ENCODE measurements at places on chromosomes 7 and 10.

GRCh38 chr7:1362301-1362700 lies 97.0 kb downstream of the MICALL2 start:
- DNase-seq, result no peak

- no peak for DNase-seq
These were observed 528.9 kb downstream of the CNTNAP2 start for GRCh38 chr7:146645383-146645976.

DNA sequence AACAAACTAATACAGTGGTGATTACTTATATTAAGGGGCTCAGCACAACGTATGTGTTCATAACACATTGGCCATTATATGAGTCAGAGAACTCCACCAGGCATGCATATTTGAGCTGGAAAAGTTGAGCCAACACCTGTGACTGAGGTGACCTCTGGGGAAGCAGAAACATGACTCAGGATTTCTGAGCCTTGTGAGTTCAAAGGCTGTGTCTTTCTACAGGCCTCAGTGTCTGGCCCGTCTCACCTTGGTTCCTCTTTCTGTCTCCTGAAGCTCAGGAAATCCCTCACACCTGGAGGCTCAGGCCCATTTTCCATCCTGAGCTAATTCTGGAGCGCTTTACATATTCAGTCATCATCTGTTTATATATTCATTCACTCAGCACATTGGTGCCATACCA lies 230.9 kb upstream of the AGK start:
- DNase-seq, result no peak

DNA sequence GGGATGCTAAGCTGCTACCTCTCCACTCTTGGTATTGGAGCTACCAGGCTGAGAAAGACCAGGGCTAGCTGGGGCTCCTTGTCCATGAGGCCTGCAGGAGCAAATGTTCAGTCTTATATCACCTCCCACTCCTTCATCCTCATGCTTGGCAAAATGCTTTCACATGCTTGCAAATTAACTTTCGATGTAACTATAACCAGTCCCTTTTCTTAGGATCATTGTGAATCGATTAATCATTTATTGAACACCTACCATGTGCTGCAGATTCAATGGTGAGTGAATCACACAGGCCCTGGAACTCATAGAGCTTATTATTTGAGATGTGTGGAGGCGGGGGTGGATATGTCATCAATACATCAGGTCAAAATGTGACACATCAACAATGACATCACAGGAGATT lies 138.6 kb downstream of the EMX2 start:
- DNase-seq, result no peak

GRCh38 chr7:89232-90019 lies 102.9 kb upstream of the FAM20C start:
- DNase-seq, result no peak

DNA sequence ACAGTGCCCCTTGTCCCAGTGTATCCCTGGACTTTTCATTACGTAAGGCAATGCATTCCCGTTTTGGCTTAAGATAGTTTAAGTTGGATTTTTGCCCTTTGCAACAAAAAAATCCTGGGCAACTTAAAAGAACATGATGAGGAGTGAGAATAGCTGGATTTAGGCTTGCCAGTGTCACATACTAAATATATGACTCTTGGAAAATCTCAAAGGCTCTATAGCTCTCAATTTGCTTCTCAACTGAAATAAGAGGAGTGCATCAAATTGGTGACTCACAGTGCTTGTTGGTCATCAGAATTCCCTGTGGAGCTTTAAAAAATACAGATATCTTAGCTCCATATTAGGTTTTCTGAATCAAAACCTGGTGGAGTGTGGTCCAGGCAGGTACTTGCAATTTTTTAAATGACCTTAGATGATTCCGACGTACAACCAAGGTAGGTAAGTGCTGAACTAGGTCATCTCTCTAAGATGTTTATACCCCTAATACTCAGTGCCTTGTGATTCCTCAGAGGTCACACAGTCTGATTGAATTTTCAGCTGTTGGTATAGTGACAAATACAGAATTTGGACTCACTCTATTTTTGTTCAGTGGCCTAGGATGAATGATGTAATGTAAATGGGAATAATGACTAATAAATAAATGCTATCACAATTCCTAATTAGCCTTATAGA lies 33.9 kb upstream of the ORC5 start:
- no peak for DNase-seq

DNA sequence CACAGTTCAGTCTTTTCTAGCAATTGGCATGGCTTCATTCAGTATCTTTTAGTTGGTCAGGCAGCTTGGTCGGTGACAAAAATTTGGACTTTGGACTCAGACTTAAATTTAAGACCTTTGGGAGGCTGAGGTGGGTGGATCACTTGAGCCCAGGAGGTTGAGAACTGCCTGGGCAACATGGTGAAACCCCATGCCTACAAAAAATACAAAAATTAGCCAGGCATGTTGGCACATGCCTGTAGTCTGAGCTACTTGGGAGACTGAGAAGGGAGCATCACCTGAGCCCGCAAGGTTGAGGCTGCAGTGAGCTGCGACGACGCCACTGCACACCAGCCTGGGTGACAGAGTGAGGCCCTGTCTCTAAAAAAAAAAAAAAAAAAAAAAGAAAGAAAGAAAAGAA lies 19.5 kb upstream of the ITPRID1 start:
- DNase-seq, result no peak

DNA sequence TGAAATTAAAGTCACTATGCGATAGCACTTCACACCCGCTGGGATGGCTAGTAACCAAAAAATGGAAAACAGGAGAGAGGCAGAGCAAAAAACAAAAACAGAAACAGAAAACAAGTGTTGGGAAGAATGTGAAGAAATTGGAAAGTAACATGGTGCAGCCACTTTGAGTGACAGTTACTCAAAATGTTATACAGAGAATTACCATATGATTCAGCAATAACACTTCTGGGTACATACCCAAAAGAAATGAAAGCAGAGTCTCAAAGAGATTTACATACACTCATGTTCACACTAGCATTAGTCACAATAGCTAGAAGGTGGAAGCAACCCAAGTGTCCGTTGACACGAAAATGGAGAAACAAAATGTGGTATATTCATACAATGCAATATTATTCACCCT lies 88.6 kb upstream of the KCNIP2 start:
- DNase-seq, result no peak

DNA sequence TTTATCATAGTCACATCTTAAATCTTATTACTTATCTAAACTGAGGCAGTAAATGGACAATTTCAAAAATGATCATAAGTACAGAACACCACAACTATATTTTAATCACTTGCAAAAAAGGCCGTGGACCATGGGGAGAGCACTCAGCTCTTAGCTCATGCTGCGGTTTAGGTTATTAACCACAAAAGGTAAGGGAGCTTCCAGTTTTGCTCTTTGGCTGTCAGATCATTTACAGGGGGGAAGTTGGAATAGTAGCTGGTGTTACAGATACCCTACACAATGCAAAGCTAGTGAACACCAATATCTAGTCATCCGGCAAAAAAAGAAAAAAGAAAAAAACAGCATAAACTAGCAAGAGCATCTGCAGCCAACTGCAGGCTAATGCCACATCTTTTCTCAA lies 147.0 kb downstream of the BBS9 start:
- DNase-seq, result no peak

GRCh38 chr7:43459019-43459337 lies 123.9 kb upstream of the STK17A start:
- DNase-seq, result no peak

- DNase-seq, result no peak
These were observed 166.3 kb downstream of the TNS3 start for GRCh38 chr7:47415318-47416212.

GRCh38 chr10:77552252-77552651 lies 85.4 kb downstream of the KCNMA1 start:
- DNase-seq, result no peak

GRCh38 chr7:7568553-7568952 lies 1.9 kb downstream of the MIOS start:
- no peak for DNase-seq

GRCh38 chr10:19816411-19817230 lies at the start of gene PLXDC2:
TSS of gene PLXDC2 (plus strand) at chr10:19816432.
- DNase-seq, result no peak

DNA sequence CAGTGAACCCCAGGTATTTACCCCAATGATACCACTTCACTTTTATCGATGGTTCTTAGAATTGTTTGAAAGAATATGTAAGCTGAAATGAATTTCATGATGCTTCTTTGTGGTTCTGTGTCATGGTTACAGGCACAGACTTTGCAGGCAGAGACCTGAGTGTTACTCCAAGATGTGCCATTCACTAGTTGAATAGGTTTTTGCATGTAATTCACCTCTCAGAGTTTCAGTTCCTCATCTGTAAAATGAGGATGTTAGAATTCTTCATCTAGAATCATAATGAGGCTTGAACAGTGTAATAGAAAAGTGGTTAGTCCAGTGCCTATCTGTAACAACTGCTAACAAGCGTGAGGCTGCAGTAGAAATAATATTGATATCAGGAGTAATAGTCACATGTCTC lies 54.6 kb downstream of the VSTM2A start:
- DNase-seq, result no peak

DNA sequence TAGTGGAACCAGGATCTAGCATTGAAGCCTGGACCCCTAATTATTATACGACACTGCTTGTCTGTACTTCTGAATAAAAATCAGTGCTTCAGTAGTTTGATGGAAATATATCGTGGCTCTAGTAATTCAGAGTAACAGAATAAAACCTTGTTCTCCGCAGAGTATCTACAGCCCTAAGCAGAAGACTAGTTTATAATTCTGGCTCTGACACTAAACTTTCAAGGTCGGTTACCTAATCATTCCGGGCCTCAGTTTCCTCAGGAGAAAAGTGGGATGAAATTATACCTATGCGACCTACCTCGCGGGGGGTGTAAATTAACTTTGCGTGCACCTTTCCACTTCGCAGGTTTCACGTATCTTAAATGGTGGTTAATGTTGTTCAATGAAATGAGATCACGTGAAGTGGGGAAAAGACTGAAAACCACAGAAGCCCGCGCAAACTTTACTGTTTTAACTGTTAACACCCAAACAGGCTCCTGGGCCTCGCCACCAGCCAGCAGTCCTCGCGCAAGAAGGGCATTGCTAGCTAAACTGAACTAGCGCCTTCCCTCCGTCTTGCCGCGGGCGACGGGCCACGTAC lies 615 bp downstream of the THAP5 start:
- no peak for DNase-seq

DNA sequence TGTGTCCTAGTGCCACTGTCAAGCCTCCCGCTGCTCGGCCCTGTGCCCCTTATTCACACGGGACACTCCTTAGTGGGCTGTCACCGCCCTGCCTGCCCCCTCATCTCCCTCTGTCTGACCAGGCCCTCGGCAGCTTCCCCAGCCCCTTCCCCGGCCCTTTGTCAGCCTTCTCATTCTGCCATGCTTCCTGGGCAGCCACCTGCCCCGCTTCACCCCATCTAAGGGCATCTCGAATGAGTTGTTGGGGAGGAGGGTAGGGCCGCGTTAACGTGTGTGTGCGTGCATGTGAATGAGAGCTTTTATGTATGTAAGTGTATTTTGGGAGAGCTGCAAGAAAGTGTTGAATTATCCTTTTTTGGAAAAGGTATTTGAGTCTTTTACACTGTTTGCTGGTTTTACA lies 49.7 kb downstream of the GTF2I start:
- DNase-seq, result no peak

DNA sequence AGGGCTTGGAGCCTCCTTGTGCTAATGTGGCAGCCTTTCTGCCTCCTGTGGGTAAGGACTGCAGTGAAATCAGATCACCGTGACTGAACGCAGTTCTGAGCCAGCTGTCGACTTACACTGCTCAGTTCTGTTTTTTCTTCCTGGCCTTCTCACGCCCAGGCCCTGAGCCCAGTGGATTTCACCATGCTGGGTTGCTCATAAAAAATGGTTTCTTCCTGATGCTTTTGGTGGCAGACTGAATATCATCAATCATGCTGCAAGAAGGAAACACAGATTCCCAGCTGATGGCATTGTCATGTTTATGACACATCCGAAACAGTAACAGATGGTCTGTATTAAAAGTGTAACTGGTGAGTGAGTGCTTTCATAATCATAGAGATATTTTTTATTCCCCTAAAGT lies 389.6 kb downstream of the GALNT17 start:
- DNase-seq, result no peak

GRCh38 chr7:87127019-87127418 lies 25.2 kb upstream of the DMTF1 start:
- DNase-seq, result no peak

- no peak for DNase-seq
These were observed 78.0 kb downstream of the ARL5B start for GRCh38 chr10:18737236-18737635.

- DNase-seq, result no peak
These were observed 64.2 kb downstream of the PHYHIPL start for GRCh38 chr10:59240582-59241183.

All from effector CD4-positive, alpha-beta T cell (primary cell).